Effector memory CD8-positive, alpha-beta T cell (primary cell): ENCODE measurements at places on chromosomes 12 and 14.

- DNase-seq: no peak
Observed at GRCh38 chr12:46795988-46796387, 29.8 kb downstream of the SLC38A4 start.

GRCh38 chr14:55249423-55249822 lies 21.8 kb upstream of the FBXO34 start:
- no peak for DNase-seq

GRCh38 chr14:96554315-96554910 lies 52.2 kb downstream of the PAPOLA start:
- no peak for DNase-seq

- DNase-seq: no peak
Observed at GRCh38 chr12:110561471-110562201, 21.5 kb downstream of the PPTC7 start.

DNA sequence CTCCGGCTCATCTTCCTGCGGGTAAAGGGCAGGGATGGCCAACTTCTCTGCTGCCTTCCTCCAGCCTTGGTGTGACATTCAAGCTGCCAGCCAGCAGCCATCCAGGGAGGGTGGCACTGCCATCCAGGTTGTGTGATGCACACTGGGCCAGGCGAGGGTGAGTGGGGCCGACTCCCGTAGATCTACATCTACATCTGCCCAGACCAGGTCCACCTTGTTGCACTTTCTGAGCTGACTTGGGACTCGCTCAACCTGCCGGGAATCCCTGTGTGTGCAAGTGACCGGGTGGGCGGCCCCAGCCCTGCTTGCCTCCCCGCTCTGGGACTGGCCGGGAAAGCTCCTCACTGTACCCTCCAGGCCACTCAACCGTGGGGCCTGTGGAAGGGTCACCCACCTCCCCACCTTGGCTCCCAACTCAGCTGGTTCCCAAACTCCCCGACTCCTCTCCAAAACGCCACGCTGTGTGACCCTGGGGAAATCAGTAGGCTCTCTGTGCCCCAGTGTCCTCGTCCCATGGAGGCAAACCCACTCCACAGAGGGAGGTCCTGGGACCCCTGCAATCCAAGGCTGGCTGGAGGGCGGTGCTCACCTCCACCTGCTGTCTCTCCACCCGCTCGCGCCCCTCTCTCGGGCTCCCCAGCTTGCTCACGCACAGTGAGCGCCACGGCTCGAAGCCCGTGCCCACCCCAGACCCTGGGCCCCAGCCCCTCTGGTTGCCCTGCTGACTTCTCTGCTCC lies 14.7 kb downstream of the JAG2 start:
- no peak for DNase-seq

GRCh38 chr14:56886471-56887062 lies 76.3 kb upstream of the OTX2 start:
- no peak for DNase-seq

DNA sequence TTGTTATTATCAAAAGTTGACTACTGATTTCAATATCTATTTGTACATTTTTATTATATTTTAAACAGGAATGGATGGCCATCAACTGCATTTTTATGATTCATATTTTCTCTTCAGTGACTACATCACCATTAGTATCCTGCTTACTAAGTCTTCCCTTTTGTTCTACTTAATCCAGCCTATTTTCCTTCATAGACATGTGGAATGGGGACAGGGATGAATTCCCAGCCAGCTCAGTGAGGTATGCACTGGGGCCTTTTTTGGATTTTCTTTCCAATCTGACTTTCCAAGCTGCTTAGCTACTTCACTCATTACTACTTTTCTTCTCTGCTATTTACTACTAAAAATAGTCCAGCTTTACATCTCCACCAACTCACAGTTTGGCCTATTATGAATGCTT lies 38.4 kb downstream of the AKAP6 start:
- no peak for DNase-seq

GRCh38 chr12:105474672-105475071 lies 144.2 kb downstream of the C12orf75 start:
- no peak for DNase-seq

DNA sequence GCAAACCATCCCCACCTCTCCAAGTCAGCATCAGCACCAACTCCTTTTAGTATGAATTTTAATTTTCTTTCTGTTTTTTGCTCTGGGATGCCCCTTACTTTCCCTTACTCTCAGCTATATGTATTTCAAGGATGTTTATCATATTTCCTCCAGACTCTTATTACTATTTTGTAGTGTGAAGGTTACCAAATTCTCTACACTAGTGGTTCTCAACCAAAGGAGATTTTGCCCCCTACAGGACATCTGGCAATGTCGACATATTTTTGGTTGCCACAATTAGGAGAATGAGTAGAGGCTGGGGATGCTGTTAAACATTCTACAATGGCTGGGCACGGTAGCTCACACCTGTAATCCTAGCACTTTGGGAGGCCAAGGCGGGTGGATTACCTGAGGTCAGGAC lies 29.1 kb upstream of the SOS2 start:
- DNase-seq: peak; percentile 1

GRCh38 chr14:66249544-66249943 lies 236.6 kb upstream of the CCDC196 start:
- no peak for DNase-seq

- DNase-seq: no peak
Observed at GRCh38 chr12:114213055-114213581, 192.8 kb downstream of the TBX5 start.

- no peak for DNase-seq
Observed at GRCh38 chr14:101035466-101036225, 132.1 kb upstream of the RTL1 start.
